B cell (primary cell): ENCODE measurements at places on chromosomes 16 and 17. TPM values are rescaled to one million over a fixed set of nuclear protein-coding genes. Genes with fewer than 3 reads are reported as not detected.

GRCh38 chr17:64332502-64332901, 58.2 kb downstream of the PECAM1 start:
- DNase-seq = no peak

DNA sequence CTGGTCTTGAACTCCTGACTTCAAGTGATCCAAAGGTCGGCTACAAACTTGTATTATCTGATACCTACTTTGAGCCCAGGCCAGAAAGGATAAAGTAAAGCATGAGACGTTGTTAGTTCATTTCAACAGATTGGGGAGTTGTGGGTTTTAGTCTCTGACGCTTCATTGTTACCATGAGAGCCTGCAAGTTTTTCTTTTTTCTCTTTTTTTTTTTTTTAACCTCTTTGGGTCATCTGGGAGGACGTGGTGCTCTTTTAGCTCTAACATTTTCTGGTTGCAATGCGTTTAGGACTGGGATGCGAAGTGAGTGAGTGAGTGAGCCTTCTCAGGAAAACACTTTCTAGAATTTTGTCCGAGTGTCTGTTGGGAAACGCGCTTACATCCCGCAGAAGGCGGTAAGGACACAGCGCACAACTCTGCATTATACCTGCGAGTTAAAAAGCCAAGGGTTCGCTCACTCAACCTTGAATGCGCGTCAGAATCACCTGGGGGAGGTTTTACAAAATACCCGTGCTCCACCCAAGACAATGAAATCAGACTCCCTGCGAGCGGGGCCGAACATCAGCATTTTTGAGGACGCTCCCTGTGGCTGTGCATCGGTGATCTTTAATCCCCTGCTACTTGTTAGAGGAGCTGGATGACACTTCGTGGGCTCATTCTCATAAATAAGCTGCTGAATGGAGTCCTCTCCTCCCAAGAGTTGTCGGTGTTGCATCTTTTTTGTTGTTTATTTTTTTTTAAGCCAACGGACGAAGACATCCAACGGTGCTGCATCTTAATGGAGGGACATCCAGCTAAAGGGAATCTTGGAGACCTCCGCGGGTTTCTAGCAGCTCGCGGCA, 629 bp upstream of the RNF135 start:
- DNase-seq = peak; percentile 88

GRCh38 chr16:22265351-22265750, 31.9 kb upstream of the POLR3E start:
- DNase-seq = no peak

GRCh38 chr17:1552932-1553331, 9.7 kb downstream of the PITPNA start:
- no peak for DNase-seq

- peak; percentile 76 for DNase-seq
These were observed at the start of gene MED13 for GRCh38 chr17:62064791-62065563. Gene MED13, minus strand, starts transcription at chr17:62065278. Its CDS starts 73 bp downstream, at chr17:62065205.

Gene SPN
- 1.9 and 3.5 TPM in 2 replicates for polyA plus RNA-seq

Gene ZMYND15
- polyA plus RNA-seq = 0.72 and 0.82 TPM in 2 replicates

DNA sequence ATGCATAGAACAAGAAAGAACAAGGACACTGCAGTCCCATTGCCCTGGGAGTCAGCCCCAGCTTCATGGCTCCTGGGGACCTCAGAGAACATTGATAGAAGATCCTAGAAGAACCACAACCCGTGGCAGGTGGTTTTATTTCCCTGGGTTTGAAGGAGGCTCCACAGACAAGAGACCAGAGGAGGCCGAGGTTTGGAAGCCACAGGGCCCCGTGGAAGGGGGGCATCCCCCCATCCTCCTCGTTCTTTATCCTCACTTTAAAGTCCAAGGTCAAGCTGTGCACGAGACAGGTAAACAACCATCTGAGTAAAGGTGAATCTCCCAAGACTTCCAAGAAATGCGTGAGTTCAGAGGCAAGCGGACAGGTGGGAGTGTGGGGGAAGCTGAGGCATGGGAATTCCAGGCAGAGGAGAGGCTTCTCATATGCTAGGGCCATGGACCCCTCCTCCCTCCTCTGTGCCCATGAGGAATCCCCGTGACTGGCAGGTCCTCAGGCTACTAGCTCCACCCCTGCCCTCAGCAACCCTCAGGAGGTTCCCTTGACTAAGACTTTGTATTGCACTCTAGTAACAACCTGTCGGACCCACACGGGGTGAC, 849 bp upstream of the SULT1A1 start:
- DNase-seq = no peak

DNA sequence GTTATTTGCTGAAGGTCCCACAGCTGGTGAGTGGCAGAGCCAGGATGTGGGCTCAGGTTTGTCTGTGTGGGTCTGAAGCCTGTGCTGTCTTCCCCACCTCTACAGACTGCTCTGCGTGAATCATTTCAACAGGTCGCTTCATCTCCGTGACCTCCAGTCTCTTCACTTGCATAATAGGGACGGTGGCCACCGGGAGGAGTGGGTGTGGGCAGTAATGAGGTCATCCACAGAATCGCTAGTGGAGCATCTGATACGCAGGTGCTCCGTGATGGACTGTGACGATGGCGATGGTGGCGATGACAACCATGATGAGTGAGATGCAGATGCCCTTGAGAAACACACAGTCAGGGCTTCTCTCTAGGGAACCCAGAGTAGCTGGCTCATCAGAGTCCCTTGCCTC, 120.2 kb downstream of the RAP1GAP2 start:
- DNase-seq = no peak

GRCh38 chr16:89374393-89374960, 115.9 kb downstream of the ANKRD11 start:
- DNase-seq = peak; percentile 64

DNA sequence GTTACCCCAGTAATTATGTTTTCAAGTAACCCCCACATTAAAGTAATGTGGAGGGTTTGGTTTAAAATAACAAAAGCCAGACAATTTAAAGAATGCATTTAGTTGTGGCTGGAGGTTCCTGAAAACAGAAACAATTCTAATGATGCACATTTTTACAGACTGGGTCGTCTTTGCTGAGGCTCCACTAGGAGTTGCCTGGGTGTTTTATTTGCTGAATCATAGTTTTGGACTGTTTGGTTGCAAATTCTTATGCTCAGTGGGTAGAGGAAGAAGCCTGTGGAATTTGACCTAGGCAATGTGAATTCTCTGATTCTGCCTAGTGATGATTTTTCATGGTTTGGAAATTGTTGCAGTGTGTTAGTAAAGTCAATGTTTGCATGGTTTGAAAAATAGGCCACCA, 16.3 kb downstream of the SHISA9 start:
- no peak for DNase-seq
